ENCODE measurements at places on chromosomes 16 and 17. TPM values are rescaled to one million over a fixed set of nuclear protein-coding genes. Genes with fewer than 3 reads are reported as not detected.

Gene GLP2R
- total RNA-seq: 0.18 TPM

DNA sequence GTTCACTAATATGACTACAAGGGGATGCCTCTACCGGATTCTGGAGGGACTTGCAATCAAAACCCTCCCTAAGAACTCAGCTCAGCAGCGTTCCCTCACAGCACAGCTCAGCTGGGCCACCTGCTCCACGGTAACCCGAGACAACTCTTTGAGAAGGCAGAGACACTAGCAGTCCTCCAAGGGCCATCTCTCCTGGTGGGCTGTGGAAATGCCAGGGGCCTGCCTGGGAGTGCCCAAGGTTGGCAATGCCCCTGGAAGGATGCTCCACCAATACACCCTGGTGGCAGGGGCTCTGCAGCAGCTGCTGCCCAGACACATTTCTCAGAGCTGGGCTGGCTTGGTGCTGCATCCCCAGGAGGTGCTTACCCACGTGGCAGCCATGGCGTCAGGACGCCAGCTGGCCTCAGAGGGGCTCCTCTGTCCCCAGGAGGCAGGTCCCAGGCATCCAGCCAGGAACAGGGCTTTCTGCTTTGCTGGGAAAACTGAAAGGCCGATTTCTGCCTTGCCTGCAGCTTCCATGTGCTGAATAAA lies 16.5 kb downstream of the CDIP1 start:
- peak; percentile 80 for DNase-seq

Gene SLFN14
- 0.18 TPM for total RNA-seq

- no peak for DNase-seq
Measured at GRCh38 chr16:16096121-16096857, 127.0 kb downstream of the ABCC6 start.

Gene ANKRD40CL
- not detected for total RNA-seq

- no peak for DNase-seq
Measured at GRCh38 chr17:8732406-8733085, 12.1 kb downstream of the CCDC42 start.

DNA sequence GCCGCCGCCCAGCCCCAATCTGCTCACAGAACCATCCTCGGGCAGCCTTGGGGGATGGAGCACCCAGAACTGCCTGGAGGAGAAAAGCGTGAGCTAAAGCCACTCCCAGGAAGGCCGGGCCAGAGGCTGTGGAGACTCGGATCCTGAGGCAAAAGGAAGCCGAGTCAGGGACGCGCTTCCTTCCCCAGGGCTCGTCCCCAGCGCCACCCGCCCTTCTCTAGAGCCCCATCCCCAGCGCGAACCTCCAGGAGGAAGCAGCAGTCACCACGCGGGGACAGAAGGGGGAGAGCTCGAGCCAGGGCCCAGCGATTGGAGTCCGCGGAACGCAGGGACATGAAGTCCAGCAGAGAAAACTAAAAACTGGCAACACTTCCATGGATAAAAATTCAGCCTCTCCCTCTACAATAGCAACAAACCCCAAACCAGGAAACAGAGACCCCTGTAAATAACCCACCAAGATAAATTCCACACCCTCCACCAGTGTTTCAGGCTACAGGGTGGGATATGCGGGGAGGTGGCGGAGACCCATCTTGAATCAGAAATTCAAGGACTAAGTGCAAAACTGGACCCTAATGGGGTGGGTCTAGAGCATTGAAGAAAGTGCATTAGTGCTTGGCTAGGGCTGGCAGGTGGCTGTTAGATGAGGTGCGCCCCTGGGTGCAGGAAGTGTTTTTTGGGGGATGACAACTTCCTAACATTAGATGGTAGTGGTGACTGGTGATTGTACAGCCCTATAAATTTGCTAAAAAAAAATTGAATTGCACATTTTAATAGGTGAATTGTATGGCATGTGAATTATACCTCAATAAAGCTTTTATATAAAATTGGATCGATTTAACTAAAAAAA lies 116.1 kb upstream of the METRNL start:
- peak; percentile 64 for DNase-seq

Gene NPTX1
- total RNA-seq: 17.9 TPM

- no peak for DNase-seq
Measured at GRCh38 chr17:35073183-35073790, 9.8 kb upstream of the RFFL start.

DNA sequence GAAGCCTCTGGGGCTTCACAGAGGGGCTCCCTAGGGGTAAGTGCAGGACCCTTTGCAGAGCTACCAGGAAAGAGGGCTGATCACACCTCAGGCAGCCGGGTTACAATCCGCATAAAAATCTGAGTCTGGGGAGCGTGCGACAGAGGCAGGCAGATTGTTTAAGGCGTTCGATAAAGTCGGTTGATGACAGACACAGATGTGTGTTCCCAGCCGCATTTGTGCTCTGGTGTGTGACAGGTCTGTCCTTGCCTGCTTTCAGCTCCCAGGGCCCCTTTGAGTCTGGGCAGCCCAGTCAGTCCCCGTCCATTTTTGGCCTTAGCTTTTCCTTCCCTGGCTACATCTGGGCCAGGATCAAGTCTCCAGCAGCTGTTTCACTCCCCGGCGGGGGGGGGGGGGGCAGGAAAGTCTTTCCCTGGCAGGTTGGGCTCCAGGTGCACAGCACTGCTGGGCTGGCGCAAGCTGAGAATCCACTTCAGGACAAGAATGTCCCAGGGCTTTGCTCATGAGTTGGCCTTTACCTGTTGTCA lies 1.3 kb upstream of the ZACN start:
- DNase-seq: no peak

Gene RBFOX1
- total RNA-seq: 27.6 TPM

DNA sequence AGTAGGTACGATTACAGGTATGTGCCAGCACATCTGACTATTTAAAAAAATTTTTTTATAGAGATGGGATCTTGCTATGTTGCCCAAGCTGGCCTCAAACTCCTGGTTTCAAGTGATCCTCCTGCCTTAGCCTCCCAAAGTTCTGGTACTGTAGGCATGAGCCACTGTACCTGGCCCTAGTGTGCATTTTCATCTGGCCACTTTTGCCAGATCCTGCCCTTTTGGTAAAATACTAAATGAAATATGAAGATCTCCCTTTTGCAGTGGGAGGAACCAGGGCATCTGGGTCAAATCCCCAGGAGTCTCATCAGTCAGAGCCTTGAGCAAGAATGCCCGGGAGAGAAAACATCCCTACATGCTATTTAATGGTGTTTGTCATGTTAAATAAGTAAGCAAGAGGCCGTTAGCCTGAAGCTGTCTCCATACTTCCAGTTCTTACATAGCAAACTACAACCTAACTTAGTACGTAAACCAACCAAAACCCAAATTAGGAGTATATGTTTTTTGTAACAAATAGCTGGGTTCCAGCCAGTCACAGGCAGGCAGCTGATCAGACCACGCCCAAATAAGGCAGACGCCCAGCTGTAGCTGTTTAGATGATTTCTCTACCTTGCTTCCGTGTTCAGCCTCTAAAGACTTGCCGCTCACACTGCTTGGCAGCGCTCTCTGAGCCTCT lies 46.5 kb upstream of the CLEC18A start:
- no peak for DNase-seq

GRCh38 chr17:35727635-35728034 lies 3.8 kb upstream of the RASL10B start:
- no peak for DNase-seq

GRCh38 chr16:28974007-28974436 lies 556 bp upstream of the SPNS1 start:
- peak; percentile 61 for DNase-seq

GRCh38 chr17:76327696-76328095 lies 19.6 kb upstream of the QRICH2 start:
- DNase-seq: no peak

- DNase-seq: no peak
Measured at GRCh38 chr16:56336071-56336688, 89.2 kb downstream of the AMFR start.

GRCh38 chr17:28043741-28044140 lies 1.3 kb downstream of the NLK start:
- no peak for DNase-seq

- DNase-seq: no peak
Measured at GRCh38 chr17:21482189-21482865, 106.2 kb downstream of the KCNJ12 start.

GRCh38 chr16:2838928-2839327 lies 8.8 kb downstream of the ZG16B start:
- peak; percentile 78 for DNase-seq

DNA sequence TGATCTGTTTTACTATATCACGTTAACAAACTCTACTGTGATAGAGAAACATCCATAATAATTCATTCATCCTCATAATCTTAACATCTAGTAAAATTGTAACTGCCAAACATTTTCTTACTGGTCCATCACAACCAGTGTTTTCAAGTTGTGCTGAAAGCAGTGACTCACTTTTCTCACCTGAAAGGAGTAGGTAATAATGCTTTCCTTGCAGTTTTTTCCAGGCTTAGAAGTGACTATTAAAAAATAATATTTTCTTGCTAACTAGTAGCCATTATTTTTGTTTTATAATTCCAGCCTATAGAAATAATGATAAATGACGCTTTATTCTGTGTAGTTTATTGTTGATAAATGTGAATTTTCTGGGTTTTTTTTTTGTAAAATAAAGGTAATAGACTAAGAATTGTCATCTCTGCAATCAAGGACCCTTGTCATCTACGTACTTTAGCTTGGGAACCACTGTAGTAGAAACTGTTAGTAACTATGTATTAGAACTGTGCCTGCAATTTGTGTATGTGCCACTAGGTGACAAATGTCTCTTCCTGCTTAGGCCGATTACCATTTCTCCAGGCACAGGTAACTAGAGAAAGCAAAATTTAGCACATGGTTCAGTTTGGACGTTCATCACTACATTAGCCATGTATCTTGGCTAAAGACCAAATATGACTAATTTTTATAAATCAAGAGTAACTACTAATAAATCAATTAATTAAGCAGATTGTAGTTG lies 409.4 kb upstream of the ERCC4 start:
- no peak for DNase-seq

Gene HEATR3
- 22.2 TPM for total RNA-seq

DNA sequence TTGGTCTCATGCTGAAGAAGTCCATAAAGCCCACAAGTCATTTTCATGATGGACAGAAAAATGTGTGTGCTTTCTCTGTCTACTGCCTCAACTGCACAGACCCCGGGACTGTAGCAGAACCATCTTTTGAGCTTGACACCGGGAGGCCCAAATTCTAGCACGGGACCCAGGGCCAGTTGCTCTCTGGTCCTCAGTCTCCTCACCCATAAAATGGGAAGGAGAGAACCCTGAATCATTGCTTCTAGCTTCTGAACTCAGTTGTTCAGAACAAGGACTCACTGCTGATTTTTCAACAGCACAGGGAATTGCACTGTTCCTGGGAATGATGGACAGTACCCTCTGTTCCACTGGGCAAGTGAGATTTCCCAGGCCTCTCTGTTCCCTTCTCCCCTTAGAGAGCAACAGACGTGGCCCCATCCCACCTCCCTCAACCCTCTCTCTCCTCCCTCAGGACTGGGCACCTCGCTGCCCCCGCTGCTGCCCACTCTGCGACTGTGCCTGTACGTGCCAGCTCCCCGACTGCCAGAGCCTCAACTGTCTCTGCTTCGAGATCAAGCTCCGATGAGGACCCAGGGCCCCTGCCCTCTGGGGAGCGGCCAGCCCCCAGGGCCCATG lies 2.2 kb upstream of the ALDOA start:
- DNase-seq: no peak

- DNase-seq: no peak
Measured at GRCh38 chr16:23288209-23288608, 13.9 kb upstream of the SCNN1B start.

Gene OR4D1
- total RNA-seq: 0.18 TPM

DNA sequence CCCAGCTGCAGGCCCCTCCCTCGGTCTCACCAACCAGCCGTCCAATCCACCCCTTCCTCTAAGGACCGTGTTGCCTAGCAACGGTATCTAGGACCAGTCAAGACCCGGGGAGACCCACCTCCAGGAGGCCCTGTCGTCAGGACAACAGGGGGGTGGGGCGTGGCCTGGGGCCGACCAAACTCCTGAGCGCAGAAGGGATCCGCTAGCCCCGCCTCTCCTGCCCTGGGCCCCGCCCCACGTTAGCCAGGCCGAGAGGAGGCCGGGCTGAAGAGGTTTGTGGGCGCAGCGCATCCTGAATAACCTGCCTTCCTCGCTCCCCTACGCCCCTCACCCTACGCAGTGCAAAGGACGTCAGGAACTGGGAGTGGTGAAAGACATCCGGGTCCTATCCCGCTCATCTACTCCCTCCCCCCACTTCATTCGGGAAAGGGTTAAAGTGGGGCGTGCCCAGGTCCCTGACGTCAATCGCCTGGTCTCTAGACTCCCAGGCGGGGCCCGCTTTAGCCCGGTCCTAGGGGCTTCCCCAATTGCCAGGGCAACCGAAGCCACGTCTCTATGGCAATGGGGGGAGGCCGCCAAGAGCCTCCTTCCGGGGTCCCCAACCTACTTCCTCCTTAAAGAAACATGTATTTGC lies 14.7 kb downstream of the DLG4 start:
- peak; percentile 95 for DNase-seq

Gene FOXC2
- 0.45 TPM for total RNA-seq

Gene CDH5
- total RNA-seq: 13.4 TPM

DNA sequence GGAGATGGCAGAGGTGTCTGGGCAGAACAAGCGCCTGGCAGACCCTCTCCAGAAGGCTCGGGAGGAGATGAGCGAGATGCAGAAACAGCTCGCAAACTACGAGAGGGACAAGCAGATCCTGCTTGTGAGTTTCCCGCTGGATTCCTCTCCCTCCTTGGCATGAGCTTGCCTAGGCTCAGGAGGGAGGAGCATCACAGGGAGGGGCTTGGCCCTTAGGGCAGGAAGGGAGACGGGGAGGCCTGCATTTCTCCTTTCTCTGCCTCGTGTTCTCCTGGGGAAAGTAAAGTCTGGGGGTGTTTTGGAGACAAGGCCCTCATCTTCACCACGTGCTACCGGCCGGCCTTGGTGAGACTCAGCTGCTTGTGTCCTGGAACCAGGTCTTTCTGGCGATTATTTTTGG lies 18.0 kb upstream of the DBNDD1 start:
- peak; percentile 31 for DNase-seq

- DNase-seq: no peak
Measured at GRCh38 chr17:55564081-55564480, 52.8 kb upstream of the SMIM36 start.

DNA sequence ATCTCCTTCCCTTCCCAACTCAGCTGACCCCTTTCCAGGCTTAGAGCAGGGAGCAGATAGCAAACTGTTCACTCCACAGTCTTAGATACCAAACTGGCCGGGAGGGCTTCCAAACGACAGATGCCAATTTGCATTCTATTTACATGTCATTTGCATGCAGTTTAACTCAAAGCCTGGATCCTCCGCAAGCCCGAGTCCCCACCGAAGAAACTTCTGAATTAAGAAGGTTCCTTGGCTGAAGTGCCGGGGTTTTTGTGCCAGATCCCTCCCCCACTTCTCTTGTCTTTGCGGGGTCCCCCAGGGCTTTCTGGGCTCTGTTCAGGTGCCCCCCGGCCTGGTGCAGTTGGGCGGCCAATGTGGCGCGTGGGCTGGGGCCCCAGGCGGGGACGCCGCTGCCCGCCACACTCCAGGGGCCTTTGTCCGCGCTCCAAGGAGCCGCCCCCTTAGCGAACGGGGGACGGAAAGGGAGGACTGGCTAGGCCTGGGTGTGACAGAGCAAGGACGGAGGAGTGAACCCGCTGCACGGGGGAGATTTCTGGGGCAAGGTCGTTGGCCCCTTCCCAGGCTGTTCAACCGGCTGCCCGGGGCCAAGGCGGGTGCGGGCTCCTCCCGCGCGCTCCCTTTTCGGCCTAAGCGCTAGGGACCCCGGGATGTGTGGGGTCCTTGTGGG lies 1.2 kb downstream of the GPRC5B start:
- peak; percentile 62 for DNase-seq

GRCh38 chr17:43787728-43788127 lies 7.5 kb downstream of the CFAP97D1 start:
- DNase-seq: no peak

Gene ZNF646
- 16.7 TPM for total RNA-seq

Gene PPP1R1B
- total RNA-seq: 6.1 TPM

- no peak for DNase-seq
Measured at GRCh38 chr17:73315471-73315870, 3.7 kb upstream of the CDC42EP4 start.

- DNase-seq: no peak
Measured at GRCh38 chr16:11963706-11964105, 1.3 kb upstream of the TNFRSF17 start.

Measured in cerebellum (tissue), 4 donors.